ENCODE measurements at places on chromosomes 12 and 14.

- DNase-seq = no peak
Measured at GRCh38 chr12:120200364-120200800, 529 bp downstream of the RPLP0 start.

GRCh38 chr12:32567296-32567674, 111.8 kb upstream of the DNM1L start:
- DNase-seq = no peak

- DNase-seq = peak; percentile 88
Measured at GRCh38 chr14:88323523-88324199, 592 bp upstream of the KCNK10 start.

GRCh38 chr14:54450535-54450934, 9.4 kb upstream of the CNIH1 start:
- DNase-seq = no peak

- DNase-seq = no peak
Measured at GRCh38 chr14:93010522-93011140, 87.7 kb downstream of the CHGA start.

GRCh38 chr14:24847568-24848095, 202.3 kb downstream of the STXBP6 start:
- no peak for DNase-seq

- no peak for DNase-seq
Measured at GRCh38 chr12:110024051-110024450, 24.3 kb downstream of the C12orf76 start.

DNA sequence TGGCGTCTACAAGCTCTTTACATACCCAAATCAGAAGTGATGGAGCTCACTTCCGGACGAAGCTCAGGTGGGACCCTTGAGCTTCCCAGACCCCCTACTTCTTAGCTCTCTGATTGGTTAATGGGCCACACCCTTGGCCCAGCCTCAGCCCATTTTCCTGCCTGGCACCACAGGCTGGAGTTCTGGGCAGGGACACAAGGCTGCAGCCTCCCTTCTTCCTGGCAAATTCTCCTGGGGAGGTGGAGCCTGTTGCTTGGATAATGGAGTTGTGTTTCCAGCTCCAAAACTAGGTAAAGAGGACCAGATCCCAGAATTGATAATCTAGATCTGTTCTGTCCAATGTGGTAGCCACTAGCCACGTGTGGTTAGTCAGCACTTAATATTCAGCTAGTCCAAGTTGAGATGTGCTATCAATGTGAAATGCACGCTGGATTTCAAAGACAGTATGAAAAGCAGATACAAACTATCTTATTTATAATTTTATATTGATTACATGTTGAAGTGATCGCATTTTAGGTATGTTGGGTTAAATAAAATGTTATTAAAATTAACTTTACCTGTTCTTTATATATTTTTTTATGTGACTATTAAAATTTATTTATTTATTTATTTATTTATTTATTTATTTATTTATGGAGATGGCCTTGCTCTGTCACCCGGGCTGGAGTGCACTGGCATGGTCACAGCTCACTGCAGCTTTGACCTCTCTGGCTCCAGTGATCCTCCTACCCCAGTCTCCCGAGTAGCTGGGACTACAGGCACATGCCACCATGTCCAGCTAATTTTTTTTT, 12.6 kb upstream of the FAIM2 start:
- DNase-seq = peak; percentile 40

- no peak for DNase-seq
Measured at GRCh38 chr12:66092559-66093269, 37.8 kb downstream of the LLPH start.

GRCh38 chr14:59245809-59246295, 57.4 kb downstream of the DAAM1 start:
- DNase-seq = no peak

DNA sequence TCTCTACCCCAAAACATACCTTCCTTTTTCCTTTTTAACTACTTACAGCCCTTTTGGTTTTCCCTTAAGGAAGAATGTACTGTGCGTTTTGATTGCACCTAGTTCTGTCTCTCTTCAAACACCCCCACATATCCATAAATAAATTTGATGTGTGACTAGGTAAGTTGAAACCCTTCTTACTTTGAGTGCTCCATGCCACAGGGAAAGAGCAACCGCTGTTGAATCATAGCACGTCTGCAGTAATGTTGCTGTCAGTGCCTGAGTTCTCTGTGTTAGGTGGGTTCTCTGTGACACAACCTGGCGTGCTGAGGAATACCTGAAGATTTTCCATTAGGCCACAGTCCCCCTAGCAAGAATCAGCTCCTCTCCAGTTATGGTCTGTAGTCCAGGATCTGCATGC, 102.1 kb downstream of the FIGNL2 start:
- DNase-seq = no peak

DNA sequence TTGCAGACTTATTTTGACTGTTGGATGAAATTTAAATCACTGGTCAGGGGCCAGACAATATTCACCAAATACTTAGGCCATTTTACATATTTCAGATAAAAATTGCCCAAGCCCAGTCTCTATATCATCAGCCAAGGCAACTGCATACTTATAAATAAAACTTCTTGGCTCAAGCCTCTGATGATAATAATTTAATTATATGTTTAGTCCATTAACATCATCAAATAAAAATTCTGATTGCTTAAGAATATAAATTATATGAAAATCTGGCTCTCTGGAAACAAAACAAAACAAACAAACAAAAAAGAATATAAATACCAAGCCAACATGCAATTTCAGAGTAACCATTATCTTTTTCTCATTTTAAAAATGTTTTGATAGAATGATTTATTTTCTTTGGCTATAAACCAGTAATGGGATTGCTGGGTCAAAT, 165.2 kb downstream of the BTG1 start:
- no peak for DNase-seq

DNA sequence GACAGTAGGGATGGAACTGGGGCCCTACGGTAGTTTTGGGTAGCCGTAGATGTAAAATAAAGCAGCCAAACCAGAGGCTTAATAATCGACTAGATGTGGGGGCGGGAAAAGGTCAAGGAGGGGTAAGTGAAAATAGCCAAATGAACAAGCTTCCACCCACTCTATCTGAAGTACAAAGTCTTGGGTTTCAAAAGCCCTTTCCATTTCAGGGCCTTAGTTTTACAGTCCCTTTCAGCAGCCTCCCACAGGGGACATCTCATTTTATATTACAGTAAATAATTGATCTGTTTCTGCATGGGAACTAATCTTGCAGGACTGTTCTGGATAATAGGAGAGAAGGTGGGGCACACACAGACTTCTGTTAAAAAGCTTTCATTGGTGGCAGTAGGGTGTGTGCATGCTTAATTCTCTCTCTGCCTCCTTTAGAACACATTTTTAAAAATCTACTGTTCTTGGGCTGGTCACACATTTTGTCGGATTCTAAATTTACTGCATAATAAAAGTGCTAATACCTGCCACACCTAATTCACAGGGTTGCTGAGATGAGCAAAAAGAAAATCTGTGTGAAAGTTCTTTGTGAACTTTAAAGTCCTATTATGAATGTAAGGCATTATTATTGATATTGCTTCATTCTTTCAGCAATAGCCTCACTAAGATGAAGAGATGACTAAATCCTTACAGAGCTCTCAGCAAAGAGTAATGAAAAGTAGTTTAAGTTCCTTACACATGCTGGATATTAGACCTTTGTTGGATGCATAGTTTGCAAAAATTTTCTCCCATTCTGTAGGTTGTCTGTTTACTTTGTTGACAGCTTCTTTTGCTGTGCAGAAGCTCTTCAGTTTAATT, 104.6 kb downstream of the ITPR2 start:
- DNase-seq = no peak

- no peak for DNase-seq
Measured at GRCh38 chr12:96171905-96172304, 22.3 kb upstream of the ELK3 start.

DNA sequence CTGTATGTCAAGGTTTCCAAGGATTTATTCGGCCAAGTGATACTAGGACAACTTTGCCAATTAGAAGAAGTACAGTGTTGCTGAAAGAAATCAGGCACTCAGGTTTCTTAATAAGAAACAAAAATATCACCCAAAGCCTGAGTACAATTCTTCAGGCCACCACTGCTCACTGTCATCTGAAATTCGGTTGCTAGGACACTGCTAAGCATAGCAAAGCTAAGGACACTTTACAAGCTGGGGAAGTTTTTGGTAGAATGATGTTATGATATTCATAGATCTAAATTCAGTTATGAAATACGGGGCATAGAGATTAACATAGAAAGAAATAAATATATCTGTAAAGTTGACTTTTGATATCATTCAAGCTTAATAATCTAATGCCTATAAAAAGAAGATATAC, 505.1 kb downstream of the NELL2 start:
- no peak for DNase-seq

DNA sequence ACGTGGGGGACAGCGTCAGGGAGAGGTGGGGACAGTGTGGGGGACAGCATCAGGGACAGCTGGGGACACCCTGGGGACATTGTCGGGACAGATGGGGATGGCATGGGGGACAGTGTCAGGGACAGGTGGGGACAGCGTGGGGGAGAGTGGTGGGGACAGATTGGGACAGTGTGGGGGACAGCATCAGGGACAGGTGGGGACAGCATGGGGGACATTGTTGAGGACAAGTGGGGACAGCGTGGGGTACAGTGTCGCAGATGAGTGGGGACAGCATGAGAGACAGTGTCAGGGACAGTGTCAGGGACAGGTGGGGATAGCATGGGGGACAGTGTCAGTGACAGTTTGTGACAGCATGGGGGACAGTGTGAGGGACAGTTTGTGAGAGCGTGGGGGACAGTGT, 240.9 kb downstream of the TMEM121 start:
- no peak for DNase-seq

- DNase-seq = no peak
Measured at GRCh38 chr12:95269892-95270291, 52.3 kb downstream of the VEZT start.

DNA sequence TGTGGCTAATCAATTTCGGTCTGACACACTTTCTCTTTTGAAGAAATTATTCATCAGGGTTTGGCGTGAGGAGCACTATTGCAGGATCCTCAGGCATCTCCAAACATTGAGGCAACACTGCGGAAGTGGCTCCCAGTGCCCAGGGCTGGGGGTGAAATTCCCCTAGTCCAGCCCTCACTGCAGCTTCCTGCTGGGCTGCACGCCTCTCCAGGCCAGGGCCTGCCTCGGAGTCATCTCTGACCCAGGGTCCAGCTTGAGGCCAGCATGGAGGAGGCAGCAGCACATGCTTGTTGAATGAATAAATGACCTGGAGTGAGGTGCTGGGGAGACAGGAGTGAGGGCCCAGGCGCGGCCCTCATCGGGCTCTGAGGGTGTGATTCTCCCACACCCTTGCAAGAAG, 36.0 kb upstream of the TDRD9 start:
- no peak for DNase-seq

DNA sequence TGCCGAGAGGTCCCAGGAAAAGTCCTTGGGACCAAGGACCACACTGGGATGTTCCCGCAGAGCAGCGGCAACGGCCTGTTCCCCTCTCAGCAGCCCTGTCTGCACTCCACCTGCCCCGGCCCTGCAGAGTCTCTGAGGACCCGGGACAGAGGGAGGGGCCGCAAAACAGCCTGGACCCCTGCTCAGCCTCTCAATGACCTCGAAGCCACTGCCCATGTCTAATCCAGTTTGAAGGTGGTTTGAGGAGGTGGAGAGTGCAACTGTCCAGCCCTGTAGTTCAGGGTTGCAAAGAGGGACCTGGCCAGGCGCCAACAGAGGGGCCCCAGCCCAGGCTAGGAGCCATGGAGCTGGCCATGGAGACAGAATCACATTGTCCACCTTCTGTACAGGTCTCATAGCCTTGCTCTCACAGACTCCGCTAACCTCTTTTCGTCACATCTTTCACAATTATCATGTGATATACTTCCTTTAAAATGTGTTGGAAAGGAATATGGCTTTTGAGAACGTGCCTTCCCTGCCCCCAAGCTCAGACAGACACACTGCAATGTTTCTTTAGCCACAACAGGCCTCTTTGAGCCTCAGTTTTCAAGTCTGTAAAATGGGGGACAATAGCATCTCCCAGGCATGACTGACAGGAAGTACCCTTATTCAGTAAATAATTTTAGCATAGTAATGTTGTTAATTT, 49.3 kb downstream of the ACTN1 start:
- DNase-seq = no peak

DNA sequence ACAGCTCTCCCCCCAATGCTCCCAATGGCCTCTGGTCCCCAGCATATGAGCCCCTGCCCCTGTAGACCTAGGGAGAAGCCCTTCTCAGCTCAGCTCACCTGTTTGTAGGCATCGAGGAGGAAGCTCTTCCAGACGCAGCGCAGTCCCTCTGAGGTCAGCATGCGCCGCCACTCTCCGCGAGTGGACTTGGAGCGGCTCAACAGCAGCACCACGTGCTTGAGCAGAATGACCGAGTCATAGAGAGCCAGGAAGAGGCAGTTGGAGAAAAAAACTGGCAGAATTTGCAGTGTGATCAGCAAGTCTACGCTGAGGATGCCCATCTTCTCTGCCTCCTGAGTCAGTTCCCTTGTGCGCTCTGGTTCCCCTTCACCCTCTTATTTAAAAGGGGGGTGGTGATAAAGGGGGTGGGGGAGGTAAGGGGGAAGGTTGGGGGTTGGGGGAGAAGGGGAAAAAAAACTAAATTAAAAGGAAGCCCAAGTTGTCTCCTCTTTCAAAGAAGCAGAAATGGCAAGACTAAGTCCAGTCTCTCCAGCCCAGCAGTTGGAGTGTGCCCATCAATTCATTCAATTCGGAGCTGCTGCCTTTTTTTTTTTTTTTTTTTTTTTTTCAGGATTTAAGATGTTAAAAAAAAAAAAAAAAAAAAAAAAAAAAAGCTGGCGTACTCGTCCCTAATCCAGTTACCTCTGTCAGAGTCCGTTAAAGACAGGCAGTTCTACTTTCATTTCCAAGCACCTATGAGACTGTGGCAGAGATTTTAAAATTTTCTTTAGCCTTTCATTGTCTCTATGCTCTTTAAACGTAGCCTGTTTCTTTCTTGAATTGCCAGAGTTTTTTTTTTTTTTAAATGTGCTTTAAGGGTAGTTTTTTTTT, at the start of gene DIO2:
Gene DIO2, minus strand, starts transcription at position 352 of the 870 bp plus-strand sequence. Its CDS starts 32 bp downstream, at position 320.
- DNase-seq = no peak

GRCh38 chr12:124441443-124442194, 125.8 kb downstream of the NCOR2 start:
- no peak for DNase-seq

- DNase-seq = no peak
Measured at GRCh38 chr12:116700066-116700465, 37.8 kb downstream of the SPRING1 start.

GRCh38 chr12:76920172-76921099, 41.6 kb upstream of the CSRP2 start:
- DNase-seq = no peak

DNA sequence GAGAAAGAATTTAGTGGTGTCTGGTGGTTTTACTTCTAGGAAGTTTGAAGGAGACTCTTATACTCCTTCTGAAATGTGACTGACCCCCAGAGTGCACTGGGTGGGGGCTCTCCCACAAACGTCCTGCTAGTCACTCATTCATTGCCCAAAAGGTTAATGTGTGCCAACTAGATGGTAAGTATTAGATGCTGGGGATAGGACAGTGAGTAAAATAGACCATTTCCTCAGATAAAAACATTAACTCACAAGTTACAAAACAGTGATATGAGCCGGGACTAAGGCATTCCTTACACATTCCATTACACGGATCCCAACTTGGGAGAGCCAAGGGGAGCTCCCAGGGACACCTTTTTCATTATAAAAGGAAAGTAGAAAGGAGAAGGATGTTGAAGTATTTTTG, 185.1 kb downstream of the ATXN7L3B start:
- no peak for DNase-seq

GRCh38 chr12:93634416-93634815, 42.8 kb upstream of the CRADD start:
- no peak for DNase-seq

Data from ecto neural progenitor cell (in vitro differentiated cells).